ENCODE measurements at places on chromosomes 6 and 20.

DNA sequence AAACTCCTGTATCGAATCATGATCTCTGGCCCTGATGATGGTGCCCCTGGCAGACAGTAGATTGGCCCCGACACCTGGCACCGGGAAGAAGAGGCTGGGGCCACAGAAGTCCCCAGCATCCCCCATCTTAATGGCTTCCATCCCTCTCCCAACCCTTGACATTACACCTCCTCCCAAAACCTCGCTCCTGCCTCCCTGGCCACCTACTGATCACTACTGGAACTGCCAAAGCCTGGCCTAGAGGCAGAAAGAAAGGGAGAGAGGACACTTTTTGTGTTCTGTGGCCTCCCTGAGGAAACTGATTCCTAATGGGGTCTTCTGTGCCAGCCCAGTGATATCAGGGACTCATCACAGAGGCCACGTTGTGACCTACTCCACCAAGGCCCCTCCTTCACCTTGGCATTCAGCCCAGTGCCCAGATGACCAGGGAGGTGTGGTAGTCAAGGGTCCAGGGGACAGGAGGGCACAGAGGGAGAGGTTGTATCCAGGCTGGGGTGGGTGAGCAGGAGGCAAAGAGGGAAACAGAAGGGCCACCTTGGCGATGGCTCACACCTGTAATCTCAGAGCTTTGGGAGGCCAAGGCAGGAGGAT, 6.1 kb downstream of the C20orf173 start:
- DNase-seq: peak; percentile 12

DNA sequence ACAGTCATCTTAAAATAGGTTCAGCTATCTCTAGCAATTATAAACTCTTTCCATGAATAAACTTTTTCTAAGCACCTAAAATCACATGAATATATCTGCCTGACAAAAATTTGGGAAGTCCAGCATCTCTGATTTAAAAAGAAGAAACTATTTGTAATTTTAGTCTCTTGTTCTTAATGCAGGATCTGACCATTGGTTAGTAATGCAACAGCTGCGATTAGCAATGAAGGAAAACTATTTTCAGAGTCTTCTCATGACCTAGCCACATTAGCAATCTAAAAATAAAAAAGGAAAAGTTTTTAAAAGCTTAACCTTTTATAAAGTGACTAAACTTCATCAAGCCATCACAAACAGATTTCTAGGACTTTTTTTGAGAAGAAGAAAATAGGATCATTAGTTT, 97.5 kb downstream of the PTPRK start:
- no peak for DNase-seq

GRCh38 chr6:136786658-136787057, 5.6 kb downstream of the MAP3K5 start:
- DNase-seq: no peak

- peak; percentile 96 for DNase-seq
These were observed 9.2 kb downstream of the CYB5R4 start for GRCh38 chr6:83868639-83869038.

DNA sequence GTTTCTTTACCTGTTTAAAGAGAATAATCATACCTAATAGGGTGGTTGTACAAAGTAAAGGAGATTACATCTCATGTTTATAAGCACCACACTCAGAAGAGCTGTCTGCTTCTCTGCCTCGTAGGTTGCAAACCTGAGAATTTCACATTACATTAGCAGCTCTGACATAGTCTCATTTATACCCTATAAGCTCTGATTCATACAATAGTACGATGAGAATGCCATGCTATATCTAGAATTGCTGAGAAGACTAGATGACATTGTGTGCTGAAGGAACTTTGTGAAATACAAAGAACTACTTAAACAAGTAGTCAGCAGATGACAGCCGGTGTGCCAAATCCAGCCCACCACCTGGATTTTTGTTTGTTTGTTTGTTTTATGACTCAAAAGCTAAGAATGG, 121.2 kb downstream of the ADAT2 start:
- DNase-seq: peak; percentile 91

All from bronchial epithelial cell (primary cell).